Right lobe of liver (tissue), 6 donors: ENCODE measurements at places on chromosomes 3 and 15.
A peak's percentile ranks its signal among the peaks of the same experiment; 100 is the strongest.

DNA sequence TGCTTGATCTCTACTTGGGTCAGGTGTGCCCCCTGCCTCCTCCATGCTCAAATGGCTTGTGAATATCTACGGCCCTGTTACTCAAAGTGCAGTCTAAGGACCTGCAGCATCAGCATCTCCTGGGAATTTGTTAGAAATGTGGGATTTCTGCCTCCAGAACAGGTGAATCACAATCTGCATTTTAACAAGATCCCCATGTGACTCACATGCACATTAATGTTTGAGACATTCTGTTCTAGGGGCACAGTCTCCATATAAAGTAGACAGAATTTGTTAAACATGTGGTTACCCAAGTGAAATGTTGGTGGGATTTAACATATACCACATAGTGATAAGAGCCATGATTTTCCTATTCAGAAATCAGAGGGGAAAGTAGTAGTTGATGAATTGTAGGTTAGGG lies 256.2 kb downstream of the NR1D2 start:
- DNase-seq = no peak

GRCh38 chr3:148681080-148681479 lies 16.6 kb upstream of the AGTR1 start:
- no peak for DNase-seq

- DNase-seq = no peak
Observed at GRCh38 chr15:58732625-58733363, 16.7 kb downstream of the ADAM10 start.

GRCh38 chr3:195441476-195441991 lies 1.3 kb downstream of the ACAP2 start:
- no peak for DNase-seq

GRCh38 chr15:41970456-41970855 lies 1.9 kb downstream of the EHD4 start:
- peak; percentile 25 for DNase-seq

DNA sequence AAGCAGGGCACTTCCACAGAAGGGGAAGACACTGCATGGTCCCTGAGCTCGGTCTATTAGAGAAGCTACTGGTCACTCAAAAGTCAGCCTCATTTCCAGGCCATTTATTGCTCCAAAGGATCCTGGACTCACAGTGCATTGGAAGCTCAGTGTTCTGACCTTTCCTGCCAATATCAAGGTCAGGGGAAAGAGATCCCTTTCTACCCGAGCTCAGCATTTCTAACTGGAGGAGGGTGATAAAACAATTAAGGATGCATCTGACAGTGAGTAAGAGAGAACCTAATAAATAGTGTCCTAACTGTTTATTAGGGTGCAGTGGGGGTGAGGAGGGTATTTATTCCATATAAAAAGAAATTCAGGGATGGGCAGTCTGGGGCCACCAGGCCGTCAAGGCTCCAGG lies 26.8 kb upstream of the INSYN1 start:
- DNase-seq = no peak

DNA sequence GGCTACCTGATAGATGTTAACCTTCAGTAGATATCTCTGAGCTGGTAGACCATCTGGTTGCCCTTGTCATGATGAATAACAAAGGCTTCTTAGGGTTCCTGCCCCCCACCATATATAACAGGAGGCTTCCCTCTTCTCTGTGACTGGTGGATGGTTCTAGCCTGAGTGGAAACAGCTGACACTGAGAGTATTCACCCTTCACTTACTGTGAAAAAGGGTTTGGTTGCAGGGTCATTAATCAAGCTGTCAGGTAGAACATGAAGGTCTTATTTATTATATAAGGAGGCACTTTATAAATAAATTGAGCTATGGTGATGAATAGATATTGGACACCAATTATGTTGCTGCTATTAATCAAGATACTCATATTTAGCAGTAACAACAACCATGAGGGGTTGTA lies 58.6 kb downstream of the CACNA2D3 start:
- DNase-seq = no peak

DNA sequence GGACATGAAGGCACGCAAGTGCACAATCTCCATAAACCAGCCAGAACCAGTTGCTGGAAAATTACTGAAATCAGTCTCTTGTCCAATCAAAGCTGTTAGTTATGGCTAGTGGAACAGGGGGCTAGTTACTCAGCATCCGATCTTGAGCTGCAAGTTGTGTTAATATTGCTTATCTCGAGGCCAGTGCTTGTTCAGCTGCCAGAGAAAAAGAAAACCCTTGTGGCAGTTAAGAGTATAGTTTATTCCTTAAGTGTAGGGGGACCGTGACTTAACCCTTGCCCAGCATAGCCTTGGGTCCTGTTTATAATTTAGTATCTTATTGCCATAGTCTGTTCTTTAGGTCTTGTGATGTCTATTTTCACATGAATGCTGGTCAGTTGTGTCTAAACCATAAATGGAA lies 268.5 kb downstream of the CD47 start:
- no peak for DNase-seq

DNA sequence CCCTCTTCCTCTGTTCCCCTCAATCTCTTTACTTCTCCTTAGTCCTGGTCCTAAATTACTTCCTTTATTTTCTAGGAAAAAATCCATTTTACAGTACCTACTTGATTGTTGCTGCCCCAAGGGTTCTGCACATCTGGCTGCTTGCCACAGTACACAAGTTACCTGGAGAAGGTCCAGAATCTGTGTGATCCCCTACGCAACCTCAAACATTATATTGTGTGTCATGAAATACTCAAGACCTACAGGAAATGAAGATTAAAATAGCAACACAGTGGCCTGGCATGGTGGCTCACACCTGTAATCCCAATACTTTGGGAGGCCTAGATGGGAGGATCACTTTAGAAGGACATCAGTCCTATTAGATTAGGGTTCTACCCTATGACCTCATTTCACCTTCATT lies 48.7 kb downstream of the PRKAR2A start:
- DNase-seq = peak; percentile 59

GRCh38 chr15:36160351-36160750 lies 419.1 kb upstream of the CDIN1 start:
- no peak for DNase-seq

- DNase-seq = no peak
Observed at GRCh38 chr15:41689834-41690233, 29.6 kb downstream of the MGA start.

DNA sequence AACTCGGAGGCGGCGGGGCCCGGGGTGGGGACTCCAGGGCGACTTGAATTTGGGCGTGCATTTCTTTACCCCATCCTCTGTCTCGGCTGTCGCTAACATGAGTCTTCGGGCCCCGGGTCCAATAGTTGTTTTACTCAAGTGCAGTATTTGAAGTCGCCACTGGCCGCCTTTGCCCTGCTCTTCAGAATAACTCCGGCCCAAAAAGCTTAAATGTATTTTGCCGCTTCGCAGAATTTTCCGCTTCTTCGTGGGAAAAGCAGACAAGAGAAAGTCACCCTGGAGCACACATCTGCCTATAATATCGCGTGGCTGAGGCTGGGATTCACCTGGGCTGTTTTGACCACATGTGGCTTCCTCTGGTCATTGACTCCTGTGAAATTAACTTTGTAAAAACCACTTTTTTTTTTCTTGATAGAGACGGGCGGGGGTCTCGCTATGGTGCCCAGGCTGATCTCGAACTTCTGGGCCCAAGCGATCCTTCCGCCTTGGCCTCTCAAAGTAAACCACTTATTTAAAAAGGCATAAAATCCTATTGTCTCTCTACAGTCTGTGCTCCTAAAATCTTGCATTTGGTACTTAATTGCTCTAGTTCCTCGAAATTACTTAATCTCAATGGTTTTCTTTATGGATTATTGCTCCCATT lies 676 bp downstream of the CNOT10 start:
- no peak for DNase-seq

- DNase-seq = no peak
Observed at GRCh38 chr3:44965165-44965564, 10.8 kb downstream of the ZDHHC3 start.

DNA sequence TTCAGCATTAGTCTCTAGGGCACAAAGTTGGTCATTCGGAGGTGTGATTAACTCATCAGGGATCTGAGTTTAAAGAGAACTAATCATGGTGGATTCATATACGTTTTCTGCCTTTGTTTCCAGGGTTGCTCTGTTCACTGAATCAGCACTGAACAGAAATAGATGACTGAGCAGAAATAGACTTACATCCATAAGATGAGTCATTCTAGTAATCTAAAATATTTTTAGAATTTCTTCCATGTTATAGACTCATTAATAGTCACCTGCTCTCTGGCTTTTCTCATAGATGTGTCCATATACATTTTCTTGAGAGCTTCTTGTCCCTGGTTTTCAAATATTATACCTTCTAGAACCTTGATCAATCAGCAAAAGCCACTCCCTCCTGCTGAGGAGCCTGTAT lies 837.6 kb upstream of the DPPA4 start:
- no peak for DNase-seq
